T-helper 17 cell (primary cell): ENCODE measurements at places on chromosomes 2 and 18. TPM values are rescaled to one million over a fixed set of nuclear protein-coding genes. Genes with fewer than 3 reads are reported as not detected.

PDE1A gene
- total RNA-seq, result not detected

GRCh38 chr2:96136129-96136720 lies 2.1 kb downstream of the ASTL start:
- H3K4me1 ChIP-seq, result peaks cover 6% of the 10 kb centered on the region
- no peak for DNase-seq
- no peak overlapping the region for H3K27ac ChIP-seq

DNA sequence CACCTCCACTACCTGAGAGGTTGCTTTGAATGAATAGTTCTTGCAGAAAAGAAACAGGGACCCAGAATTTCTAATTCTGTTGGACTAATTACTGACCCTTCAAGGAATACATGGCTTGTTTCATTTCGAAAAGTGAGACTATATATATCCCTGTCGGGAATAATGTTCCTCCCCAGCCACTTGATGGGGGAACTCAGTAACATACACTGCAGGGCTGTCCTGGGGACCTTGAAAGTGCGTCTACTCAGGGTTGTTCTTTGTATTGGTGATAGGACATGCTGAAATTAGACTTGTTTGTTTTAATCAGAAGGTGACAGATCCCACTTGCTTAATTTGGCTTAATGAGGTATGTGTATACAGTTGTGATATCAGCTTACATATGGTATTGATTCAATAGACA lies 25.5 kb downstream of the MGAT5 start:
- no peak for DNase-seq
- peaks cover 56% of the 10 kb centered on the region for H3K4me1 ChIP-seq
- peaks cover 4% of the 10 kb centered on the region for H3K36me3 ChIP-seq

GRCh38 chr2:166784296-166784946 lies 103.9 kb upstream of the XIRP2 start:
- no peak overlapping the region for H3K4me3 ChIP-seq
- H3K36me3 ChIP-seq, result no peaks in the 10 kb centered on the region
- no peaks in the 10 kb centered on the region for H3K4me1 ChIP-seq
- no peak for DNase-seq
- no peak overlapping the region for H3K27ac ChIP-seq

DNA sequence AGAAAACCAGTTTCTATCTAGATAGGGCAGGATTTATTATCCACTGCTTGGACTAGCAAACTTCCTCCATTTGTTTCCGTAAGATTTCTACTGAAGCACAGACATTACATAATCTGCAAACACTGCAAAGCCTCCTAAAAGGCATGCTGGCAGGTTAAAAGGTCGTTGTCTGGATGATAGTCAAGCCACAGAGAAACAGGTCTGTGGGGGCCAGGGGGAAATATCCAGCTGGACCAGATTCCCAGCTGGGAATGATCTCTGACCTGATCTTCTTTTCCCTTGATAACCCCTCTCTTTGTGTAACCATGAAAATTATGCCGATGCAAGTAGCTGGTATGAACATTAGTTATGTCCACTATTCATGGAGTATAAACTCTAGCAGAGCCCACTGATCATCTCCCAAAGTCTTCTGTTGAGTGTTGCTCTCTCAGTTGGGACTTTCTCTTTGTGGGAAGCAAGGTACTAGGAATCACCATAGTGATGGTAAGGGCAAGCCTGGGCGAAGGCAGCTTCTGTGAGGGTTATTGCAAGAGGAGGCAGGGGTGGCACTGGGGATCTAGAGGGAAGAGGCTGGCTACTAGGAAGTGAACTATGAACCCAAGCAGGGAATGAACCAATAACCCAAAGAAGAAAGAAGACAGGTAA lies 61.3 kb downstream of the GDF7 start:
- H3K27me3 ChIP-seq, result no peaks in the 10 kb centered on the region
- H3K4me1 ChIP-seq, result peaks cover 17% of the 10 kb centered on the region
- no peak overlapping the region for H3K27ac ChIP-seq
- H3K4me3 ChIP-seq, result no peak overlapping the region
- no peak for DNase-seq

GRCh38 chr2:69902213-69902922 lies 8.6 kb downstream of the SNRNP27 start:
- peak overlapping the region; percentile 95 for H3K27ac ChIP-seq
- H3K4me1 ChIP-seq, result peaks cover 27% of the 10 kb centered on the region
- no peaks in the 10 kb centered on the region for H3K27me3 ChIP-seq
- DNase-seq, result no peak

DNA sequence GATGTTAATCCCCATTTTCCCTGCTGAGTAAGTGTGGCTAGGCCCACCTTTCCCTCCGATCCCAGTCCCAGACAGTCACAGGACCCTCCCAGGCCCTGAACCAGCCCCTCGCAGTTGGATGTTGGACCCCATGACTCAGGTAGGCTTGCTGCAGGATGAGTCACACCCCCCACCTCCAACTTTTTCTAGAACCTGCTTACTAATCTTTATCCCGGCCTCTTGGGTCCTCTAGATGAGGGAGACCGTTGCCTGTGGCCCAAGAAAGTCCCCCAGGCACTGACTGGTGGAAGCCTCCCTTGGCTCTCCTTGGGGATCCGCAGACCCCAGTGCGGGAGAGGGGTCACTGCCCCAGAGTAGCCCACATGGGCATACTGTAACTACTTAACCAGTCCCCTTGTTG lies 98.5 kb downstream of the SMAD7 start:
- H3K36me3 ChIP-seq, result peaks cover 2% of the 10 kb centered on the region
- H3K27me3 ChIP-seq, result no peaks in the 10 kb centered on the region
- no peak for DNase-seq

DNA sequence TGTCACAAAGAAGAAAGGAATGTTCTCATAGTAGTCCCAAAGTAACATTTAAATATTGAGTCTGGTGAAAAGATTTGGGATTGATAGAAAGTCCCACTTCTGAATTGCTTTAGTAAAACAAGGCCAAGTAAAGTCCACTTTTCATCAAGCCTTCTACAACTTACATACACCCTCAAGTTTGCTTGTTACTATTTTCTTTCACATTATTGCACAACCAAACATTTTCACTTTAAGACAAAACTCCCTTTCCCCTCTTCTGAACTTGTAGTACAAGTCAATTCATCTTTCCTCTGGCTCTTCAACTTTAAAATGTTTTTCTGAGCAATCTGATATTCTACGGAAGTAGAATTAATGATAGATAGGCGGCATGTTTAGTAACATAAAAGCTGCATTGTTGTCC lies 11.0 kb downstream of the MAIP1 start:
- DNase-seq, result no peak
- no peak overlapping the region for H3K27ac ChIP-seq
- H3K27me3 ChIP-seq, result no peaks in the 10 kb centered on the region
- peaks cover 2% of the 10 kb centered on the region for H3K4me1 ChIP-seq
- no peak overlapping the region for H3K4me3 ChIP-seq
- H3K36me3 ChIP-seq, result peaks cover 9% of the 10 kb centered on the region

DNA sequence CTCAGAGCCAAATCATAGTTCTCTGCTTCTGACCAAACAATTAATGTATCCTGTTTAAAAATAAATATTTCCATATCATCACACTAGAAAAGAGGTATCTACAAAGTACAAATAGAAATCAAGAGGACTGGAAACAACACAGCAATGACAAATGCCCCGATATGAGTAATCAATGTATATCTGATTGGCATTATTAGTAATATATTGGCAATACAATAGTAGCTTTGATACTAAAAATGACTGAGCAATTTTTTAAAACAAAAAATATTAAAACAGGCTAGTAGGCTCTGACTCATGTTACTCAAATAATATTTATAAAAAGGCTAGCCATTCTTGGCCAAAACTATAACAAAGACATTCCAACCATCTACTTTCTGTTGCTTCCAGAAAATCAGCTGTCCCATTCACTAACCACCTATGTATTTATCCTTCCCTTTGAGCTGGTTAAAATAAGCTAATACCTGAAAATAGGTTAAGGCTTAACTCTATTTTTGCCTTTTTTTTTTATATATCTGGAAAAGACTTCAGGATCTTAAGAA lies 13.3 kb downstream of the PPP4R3B start:
- H3K4me3 ChIP-seq, result no peak overlapping the region
- peaks cover 36% of the 10 kb centered on the region for H3K4me1 ChIP-seq
- no peaks in the 10 kb centered on the region for H3K27me3 ChIP-seq
- peaks cover 5% of the 10 kb centered on the region for H3K36me3 ChIP-seq
